Endothelial cell (in vitro differentiated cells): ENCODE measurements at places on chromosomes 13 and 19.
A peak's percentile ranks its signal among the peaks of the same experiment; 100 is the strongest.

- no peak overlapping the region for H3K27ac ChIP-seq
- peaks cover 5% of the 10 kb centered on the region for H3K4me1 ChIP-seq
- H3K27me3 ChIP-seq, result no peaks in the 10 kb centered on the region
- DNase-seq, result no peak
These were observed 37.7 kb downstream of the DLEU7 start for GRCh38 chr13:50805805-50806204.

GRCh38 chr19:35320065-35320713 is 8.8 kb upstream of the CD22 start:
- peaks cover 5% of the 10 kb centered on the region for H3K27me3 ChIP-seq
- no peak overlapping the region for H3K4me3 ChIP-seq
- peaks cover 7% of the 10 kb centered on the region for H3K4me1 ChIP-seq
- DNase-seq, result no peak
- H3K36me3 ChIP-seq, result no peaks in the 10 kb centered on the region

GRCh38 chr19:39833160-39833463 is 850 bp downstream of the DYRK1B start:
- H3K27me3 ChIP-seq, result peaks cover 19% of the 10 kb centered on the region
- peaks cover 57% of the 10 kb centered on the region for H3K36me3 ChIP-seq
- H3K4me3 ChIP-seq, result peak overlapping the region; percentile 96
- DNase-seq, result no peak
- peak overlapping the region; percentile 97 for H3K27ac ChIP-seq
- H3K4me1 ChIP-seq, result peaks cover 17% of the 10 kb centered on the region

DNA sequence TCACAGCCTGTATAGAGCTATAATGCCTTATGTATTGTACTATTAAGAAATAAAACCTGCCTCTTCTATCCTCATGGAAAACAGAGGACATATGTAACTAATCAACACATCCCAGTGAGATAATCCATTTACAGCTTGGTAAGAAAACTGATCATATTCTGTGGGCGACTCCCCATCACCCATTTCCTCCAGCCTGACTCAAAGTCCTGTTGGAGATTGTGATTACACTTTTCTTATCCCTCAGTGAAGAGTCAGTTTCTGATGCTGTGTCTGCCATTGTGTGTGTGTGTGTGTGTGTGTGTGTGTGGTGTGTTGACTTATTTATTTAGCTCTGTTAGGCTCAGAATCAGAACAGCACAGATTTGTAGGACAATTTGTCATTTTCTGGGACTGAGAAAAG is 212.8 kb downstream of the FGF9 start:
- H3K4me3 ChIP-seq, result no peak overlapping the region
- H3K36me3 ChIP-seq, result peaks cover 7% of the 10 kb centered on the region
- H3K27me3 ChIP-seq, result peaks cover 12% of the 10 kb centered on the region
- no peak for DNase-seq
- H3K27ac ChIP-seq, result peak overlapping the region; percentile 67

GRCh38 chr13:68257111-68257842 is 1027.1 kb upstream of the PCDH9 start:
- DNase-seq, result no peak
- H3K4me1 ChIP-seq, result no peaks in the 10 kb centered on the region
- no peak overlapping the region for H3K27ac ChIP-seq
- H3K27me3 ChIP-seq, result no peaks in the 10 kb centered on the region
- H3K36me3 ChIP-seq, result no peaks in the 10 kb centered on the region
- no peak overlapping the region for H3K4me3 ChIP-seq

DNA sequence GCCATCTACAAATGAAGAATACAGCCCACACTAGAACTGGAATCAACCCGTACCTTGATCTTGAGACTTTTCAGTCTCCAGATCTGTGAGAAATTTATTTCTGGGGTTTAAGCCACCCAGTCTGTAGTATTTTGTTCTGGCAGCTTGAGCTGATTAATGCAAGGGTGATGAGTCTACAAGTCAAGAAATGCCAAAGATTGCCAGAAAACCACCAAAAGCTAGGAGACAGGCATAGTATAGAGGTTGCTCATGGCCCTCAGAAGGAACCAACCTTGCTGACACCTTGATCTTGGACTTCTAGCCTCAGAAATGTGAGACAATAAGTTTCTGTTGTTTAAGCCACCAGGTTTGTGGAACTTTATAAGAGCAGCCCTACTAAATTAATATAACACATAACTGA is 428.2 kb upstream of the KLF12 start:
- no peak overlapping the region for H3K4me3 ChIP-seq
- no peaks in the 10 kb centered on the region for H3K36me3 ChIP-seq
- no peaks in the 10 kb centered on the region for H3K27me3 ChIP-seq
